ENCODE measurements at places on chromosomes 7 and 10.

DNA sequence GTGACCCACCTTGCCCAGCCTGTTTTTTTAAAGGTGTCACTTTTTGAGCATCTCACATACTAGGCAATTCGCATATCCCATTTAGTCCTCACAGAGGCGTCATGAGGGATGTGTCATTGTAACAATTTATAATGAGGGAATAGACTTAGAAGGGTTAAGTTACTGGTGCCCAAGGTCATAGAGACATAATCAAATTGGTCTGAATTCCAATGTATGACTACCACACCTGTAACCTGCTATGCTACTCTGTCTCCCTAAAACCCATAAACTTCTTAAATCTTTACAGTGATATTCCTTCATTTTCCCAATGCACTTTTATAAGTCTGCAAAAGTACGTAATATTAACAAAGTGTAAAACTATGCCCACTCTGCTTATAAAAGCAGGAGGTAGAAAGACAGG is 7.1 kb downstream of the ZMYND11 start:
- no peak for DNase-seq

DNA sequence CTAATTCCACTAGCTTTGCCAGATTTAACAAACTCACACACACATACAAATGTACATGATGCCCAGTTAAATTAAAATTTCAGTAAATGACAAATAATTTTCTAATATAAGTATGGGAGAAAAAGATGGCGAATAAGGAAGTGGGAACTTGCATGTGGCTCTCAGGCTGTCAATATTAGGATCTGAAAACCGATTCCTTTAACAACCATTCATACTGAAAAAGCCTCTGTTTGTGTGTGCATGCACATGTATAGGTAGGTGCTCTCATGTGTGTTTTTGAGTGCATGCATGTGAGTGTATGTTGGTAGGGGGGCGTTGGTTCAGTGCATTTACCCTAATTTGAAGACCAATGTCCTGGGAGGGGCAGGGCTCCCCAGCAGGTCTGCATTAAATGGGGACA is 125.3 kb downstream of the HTR7 start:
- no peak for DNase-seq

DNA sequence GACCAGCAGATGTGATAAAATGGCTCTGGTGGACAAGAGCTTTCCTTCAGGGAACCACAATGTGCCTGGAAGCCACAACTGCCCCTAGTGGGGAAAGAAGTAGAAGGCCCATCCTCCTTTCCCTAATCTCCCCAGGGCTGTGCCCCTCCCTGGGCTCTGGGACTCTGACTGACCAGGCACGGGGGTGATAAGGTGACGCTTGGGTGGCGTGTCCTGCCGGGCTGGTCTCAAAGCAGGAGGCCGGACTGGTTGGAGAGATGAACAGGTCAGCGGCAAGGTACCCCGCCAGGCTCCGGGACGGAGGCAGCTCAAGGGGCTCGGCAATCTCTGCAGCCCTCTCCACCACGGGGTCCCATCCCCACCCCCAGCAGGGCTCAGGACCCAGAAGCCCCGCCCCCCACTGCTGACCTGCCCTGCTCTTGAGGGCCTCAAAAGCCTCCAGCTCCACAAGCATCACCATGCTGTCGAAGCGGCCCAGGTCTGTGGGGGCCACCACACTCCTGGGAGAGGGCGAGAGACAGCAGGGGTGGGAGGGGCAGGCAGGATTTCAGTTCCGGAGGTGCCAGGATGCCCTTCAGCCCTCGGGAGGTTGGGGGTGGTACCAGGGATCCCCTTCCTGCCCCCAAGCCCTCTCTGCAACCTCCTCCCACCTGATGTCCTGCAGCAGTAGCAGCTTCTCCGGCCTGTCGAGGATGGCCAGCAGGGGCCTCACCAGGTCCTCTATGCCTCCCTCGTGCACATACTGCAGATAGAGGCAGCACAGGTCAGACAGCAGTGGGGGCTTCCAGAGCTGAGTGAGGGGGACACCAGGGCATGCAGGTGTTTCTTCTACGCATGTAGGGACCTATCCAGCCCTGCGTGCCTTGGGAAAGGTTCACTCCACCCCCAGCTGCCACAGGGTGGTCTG is 12.2 kb downstream of the LZTS2 start:
- DNase-seq, result no peak

DNA sequence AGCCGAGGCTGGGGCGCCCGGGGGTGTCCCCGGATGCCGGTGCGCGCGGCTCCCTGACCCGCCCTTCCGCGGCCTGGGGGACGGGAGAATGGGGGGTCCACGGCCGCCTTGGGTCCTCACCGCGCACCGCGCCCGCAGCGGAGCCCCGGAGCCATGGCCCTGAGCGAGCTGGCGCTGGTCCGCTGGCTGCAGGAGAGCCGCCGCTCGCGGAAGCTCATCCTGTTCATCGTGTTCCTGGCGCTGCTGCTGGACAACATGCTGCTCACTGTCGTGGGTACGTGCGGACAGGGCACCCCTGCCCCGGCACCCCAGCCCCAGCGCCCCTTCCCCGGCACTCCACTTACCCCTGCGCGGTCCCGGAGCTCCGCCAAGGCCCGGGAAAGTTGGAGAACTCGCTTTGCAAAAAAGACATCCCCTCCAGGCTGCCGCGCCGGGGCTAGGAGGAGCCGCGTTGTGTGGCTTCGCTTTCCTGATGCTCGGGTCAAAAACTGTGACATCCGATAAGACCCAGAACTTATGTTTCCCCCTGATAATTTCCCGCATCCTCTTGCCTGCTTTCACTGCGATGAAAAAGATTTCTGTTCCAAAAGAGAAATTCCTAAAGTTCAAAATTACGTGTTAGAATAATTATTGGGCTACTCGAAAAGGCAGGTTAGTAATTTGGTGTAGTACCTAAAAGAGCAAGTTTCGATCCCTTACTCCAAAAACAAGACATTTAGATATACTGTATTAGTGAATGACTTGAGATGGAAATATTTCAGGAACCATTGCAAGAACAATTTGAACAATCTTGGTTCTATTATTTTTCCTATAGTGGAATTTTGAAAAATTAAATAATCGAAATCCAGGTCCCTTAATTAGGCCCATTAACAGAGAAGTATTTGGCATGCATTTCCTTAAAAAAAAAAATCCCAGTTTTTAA is 888 bp downstream of the SLC18A2 start:
- no peak for DNase-seq

DNA sequence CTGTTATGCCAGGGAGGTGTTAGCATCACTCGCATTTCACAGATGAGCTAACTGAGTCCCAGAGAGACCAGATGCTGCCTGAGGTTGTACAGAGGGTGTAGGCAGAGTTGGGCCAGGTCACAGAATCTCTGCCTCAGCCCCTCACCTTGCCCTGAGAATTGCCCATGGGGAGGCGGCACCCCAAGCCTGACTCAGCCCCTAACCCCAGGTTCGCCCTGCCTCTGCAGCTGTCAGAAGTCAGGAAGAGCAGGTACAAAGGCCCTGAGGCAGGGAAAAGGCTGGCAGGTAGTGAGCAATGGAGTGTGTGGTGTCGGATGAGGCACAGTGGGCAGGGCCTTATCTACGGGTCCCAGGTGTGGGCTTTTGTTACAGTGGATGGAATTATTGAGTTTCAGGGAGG is 79.4 kb downstream of the MYL10 start:
- no peak for DNase-seq
